BE2C (cell line): ENCODE measurements at places on chromosomes 6 and 20.

- DNase-seq = no peak
Observed at GRCh38 chr6:96626759-96627364, 63.9 kb downstream of the FHL5 start.

- no peak for DNase-seq
Observed at GRCh38 chr6:120348926-120349325, 985.4 kb downstream of the TBC1D32 start.

DNA sequence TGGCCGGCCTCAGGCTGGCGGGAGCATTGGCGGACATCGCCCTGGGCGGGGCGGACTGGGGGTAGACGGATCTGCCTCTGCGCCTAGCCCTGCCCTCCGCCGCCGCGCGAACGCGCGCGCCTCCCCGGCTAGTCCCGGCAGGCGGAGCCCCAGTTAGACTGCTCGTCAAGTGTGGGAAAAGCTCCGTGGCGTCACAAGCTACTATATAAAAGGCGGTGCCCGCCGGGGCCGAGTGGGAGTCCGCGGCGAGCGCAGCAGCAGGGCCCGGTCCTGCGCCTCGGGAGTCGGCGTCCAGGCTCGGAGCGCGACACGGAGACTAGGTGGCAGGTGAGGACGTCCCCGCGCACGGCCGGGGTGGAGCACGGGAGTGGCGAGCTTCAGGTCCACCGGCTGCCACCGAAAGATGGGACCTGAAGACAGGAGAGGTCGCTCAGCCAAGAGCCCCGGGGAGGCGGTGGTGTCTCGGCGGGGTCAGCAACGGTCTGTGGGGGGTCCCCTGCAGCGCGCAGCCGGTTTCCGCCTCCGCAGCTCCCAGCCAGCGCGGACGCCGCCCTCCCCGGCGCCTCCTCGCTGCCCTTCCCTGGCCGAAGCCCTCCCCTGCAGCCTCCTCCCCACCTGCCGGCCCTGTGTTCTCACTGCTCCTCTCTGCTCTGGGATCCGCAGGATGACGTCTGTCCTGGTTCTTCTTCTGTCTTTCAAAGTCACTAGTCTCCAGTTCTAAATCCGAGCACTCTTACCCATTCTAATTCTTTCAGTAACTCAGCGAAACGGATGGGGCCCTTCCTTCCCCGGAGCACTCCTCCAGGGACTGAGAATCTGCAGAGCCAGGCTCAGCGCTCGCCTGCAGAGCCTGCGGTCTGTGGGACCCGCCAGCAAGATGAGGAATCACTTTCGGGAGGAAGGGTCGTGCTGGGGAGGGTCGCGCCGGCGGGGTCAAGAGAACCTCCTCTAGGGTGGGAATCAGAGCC lies 4.3 kb upstream of the RIPK1 start:
- peak; percentile 78 for DNase-seq

GRCh38 chr6:31585491-31585890 lies 586 bp upstream of the LST1 start:
- DNase-seq = no peak

- DNase-seq = no peak
Observed at GRCh38 chr6:169236988-169237387, 16.7 kb downstream of the THBS2 start.

GRCh38 chr6:169139179-169139971 lies 114.3 kb downstream of the THBS2 start:
- DNase-seq = no peak

DNA sequence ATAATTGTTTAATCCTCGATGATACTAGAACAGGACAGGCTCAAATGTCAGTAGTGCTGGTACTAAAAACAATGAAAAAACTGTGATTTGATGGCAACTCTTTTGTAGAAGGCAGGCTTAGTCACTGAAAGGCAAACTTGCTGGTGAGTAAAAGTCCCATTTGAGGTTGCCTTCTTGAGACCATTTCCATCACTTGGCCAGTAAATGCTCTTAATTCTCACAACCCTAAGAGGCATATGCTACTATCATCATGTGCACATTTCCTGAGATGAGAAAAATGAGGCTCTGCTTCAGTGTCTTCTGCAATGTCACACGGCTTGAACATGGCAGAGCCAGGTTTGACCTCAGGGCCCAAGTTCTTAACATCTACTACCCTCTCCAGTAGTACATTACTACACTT lies 9.9 kb downstream of the AKIRIN2 start:
- DNase-seq = no peak

- DNase-seq = no peak
Observed at GRCh38 chr6:296151-297122, 4.2 kb downstream of the DUSP22 start.

GRCh38 chr20:35892871-35893270 lies 61.4 kb downstream of the SCAND1 start:
- no peak for DNase-seq

DNA sequence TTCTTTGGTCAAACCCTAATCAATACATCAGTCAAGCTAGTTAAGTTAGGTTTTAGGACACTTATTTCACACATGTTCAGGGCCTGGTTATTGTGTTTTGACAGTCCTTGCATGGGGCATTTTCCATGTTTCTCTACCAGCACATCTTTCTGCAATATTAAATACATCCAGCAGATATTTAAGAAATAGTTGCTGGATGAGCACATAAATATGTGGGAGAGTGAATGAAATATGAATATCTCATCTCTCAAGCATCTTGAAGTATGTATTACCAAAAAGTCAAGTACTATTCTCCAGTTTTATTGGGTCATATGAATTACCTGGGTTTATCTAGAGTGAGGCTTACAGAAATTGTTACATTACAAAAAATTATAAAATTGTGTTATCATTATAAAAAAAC lies 621.9 kb upstream of the GJE1 start:
- DNase-seq = no peak

DNA sequence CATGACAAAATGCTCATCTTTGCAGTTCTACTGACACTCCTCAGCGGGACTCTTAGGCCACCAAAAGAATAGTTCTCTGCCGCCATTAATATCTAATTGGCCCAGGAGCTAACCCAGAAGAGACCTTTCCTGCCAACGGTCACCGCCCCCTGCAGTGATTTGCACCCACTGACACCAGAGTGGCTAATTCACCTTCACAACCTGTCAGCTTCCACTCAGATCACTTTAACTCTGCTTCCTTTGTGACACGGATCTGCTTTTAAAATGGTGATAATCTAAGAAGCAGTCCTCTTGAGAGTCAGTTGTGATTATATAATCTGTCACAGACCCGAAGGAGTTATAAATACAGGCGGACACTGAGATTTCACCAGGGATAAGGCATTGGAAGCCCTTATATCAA lies 172.8 kb downstream of the FRK start:
- no peak for DNase-seq

DNA sequence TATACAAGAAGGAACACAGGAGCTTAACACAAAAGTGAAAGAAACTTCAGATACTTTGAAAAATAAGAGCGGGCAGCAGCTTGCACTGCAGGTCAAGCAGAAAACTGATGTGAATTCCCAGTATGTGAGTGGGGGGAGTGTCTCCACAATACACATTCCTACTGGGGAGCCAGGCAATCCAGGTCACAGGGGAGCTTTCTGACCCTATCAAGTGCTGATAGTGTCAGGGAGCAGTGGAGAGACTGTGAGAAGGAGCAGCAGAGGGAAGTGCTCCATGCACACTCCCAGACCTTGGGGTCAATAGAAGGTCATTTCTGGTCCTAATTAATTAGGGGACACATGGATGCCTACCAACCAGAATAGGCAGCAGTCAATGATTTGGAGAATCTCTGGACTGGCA lies 59.4 kb downstream of the PDSS2 start:
- no peak for DNase-seq

DNA sequence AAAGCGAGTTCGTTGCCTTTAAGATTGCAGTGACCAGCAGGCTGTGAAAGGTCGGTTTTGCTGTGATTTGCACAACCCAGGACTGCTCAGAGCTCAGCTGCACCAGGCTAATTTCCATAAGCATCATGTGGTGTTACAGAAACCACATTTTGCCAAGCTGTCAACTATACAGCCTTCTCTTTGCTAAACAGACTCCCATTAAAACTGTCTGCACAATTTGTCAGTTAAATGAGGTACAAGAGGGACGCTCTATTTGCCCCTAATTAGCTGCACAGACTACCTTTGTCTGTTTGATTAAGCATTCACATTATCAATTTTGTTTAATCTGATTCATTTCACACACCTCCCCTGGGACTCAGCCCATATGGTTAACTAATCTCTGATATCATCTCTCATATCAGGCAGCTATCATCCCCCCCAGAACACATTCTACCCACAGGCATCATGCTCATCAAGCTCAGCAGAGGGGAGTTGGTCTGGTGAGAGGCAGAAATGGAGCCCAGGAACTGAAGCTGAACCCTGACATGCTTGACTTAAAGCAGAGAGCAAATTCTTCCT lies 62.1 kb downstream of the OLIG3 start:
- no peak for DNase-seq

- DNase-seq = no peak
Observed at GRCh38 chr6:124775121-124775520, 187.1 kb upstream of the RNF217 start.

DNA sequence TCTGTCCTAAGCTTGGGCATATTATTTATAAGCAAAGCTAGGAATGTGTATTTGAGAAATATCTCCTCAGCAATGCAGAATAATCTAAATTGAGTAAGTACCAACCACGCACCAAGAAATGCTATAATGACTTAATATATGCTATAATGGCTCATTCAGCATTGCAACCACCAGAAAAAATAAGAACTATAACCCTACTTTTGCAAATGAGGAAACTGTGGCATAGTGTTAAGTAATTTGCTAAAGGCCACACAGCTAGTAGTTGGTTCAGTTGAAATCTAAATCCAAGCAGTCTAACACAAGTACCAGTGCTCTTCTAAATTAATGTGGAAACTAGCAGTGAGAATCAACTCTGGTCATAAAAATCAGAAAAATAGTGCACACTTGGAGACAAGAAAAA lies 35.7 kb downstream of the HBS1L start:
- no peak for DNase-seq
